ENCODE measurements at places on chromosomes 4 and X. TPM values are rescaled to one million over a fixed set of nuclear protein-coding genes. Genes with fewer than 3 reads are reported as not detected.
A peak's percentile ranks its signal among the peaks of the same experiment; 100 is the strongest.

BMP3 gene
- total RNA-seq, result 0.04 TPM

VCX gene
- total RNA-seq, result not detected

ARL9 gene
- not detected for total RNA-seq

HTR2C gene
- total RNA-seq, result not detected

NLGN3 gene
- total RNA-seq, result 0.67 TPM

GPRASP3 gene
- total RNA-seq, result 1.3 TPM

TMPRSS11B gene
- total RNA-seq, result not detected

H2AZ1 gene
- 122 TPM for total RNA-seq

OPRPN gene
- total RNA-seq, result not detected

NAA11 gene
- total RNA-seq, result not detected

RNF212 gene
- total RNA-seq, result 2.4 TPM

HTN1 gene
- not detected for total RNA-seq

- no peak for DNase-seq
Measured at GRCh38 chrX:17735406-17735805, 1.9 kb upstream of the SCML1 start.

DNA sequence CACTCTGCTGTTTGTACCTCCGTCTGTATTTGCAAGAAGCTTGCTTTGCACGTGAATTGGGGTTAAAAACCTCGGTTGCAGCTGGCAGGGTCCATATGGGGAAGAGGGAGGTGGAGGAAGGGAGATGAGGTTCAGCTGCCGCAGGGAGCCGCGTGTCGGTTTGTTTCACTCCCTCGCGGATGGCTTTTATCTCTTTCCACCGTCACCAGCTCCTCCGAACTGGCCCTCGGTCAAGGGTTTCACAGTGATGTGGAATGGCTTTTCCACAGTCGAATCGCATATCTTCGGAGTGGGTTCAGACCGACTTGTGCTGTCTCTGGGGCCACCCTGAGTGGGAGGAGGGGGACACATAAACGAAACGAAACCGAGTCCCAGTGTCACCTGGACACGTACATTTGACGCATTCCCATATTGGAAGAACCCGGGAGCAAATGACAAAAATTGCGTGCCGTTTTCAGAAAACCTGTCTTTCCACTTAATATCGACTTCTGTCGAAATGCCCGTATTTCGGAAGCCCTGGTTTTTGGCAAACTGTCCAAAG, 929 bp downstream of the ZBTB33 start:
- no peak for DNase-seq

DNA sequence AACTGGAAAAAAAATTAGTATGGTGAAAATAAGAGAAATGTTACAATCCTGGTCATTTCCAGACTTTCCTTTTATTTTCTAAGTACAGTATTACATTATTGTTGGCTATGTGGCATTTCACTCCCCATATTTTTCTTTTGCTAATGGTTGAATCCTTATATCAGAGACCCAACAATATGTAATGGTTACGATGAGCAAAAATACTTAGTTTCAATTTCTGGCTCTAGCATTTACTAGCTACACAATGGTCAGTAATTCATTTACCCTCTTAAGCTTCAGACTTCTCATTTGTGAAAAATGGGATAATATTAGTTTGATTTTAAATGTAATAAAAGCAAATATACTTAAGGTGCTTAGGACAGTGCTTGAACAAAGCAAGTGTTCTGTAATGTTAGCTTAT, 942.9 kb upstream of the PABPC4L start:
- no peak for DNase-seq

DNA sequence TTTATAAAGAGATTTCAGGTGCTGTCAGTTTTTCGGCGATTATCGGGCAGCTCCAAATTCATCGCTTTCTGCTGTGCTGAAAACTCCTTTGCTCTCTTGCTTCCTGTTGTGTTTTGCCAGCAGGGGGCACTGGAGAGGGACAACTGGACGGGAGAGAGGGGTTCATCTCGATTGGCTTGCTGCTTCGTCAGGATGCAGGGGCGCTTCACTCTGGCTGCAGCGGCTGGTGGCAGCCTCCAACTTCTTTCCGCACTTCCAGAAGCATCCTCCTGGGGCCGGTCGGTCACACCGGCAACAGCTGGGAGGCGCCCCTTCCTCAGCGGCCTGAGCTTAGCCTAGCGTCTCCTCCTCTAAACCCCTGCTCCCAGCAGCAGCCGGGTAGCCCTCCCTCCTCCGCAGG, 29.5 kb downstream of the MSL3 start:
- DNase-seq, result peak; percentile 46

GRCh38 chr4:123102897-123103471, 180.6 kb upstream of the NUDT6 start:
- no peak for DNase-seq

DNA sequence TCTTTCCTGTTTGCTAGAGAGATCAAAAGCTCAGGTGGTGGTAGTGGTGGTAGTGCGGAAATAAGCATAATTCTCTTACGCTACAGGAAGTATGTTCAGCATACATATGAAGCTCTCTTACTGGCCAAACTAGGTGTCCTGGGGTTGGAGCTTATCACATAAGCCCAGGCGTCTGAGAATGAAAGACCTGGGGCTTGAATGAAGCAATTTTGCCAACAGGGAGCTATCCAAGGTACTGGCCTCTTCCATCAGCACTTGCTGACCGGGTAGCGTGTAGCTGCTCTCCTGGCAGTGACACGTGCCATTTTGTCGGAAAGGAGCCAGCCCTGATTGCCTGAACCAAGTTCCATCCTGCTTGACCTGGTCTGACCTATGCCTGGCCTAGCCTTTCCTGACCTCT, 65.9 kb upstream of the HPF1 start:
- no peak for DNase-seq

DNA sequence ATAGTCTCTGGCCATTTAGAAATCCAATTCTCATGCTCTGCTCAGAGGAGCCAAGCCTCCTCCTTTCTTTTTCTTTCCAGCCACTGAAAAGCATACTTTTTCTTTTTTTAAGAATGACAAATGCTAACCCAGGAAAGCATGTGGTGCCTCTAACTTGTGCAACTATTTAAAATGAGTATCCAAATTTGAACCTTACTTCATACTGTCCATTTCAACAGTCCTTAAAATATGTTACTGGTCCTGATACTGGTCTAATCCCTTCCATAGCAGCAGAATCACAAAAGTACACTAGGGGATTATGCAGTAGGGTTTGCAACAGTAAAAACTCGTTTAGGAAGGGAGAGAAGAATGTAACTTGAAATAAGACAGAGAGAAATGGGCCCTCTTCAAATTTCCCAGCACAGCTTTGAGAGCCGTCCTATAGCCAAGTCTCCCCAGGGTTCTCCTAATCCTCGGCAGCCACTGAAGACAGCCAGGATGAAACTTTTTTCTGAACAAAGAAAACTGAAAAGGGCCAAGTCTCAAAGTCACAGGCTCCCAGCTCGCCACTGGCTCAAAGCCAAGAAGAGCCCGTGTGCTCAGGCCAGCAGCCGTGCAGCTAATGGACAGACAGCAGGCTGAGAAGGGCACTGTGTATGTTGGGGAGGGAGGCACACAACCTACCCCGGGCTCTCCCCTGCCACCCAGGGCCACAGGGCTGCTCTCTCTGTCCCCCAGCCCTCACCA, 39.5 kb downstream of the GPC4 start:
- DNase-seq, result no peak

- no peak for DNase-seq
Measured at GRCh38 chr4:2673157-2673556, 83.0 kb downstream of the TNIP2 start.

GRCh38 chr4:140211161-140211560, 57.2 kb upstream of the MAML3 start:
- DNase-seq, result no peak

- no peak for DNase-seq
Measured at GRCh38 chr4:142314686-142315085, 531.4 kb downstream of the INPP4B start.

GRCh38 chrX:131827935-131828334, 195.2 kb upstream of the STK26 start:
- no peak for DNase-seq

GRCh38 chrX:122445466-122445865, 738.6 kb upstream of the GRIA3 start:
- no peak for DNase-seq

GRCh38 chr4:178322524-178323183, 880.4 kb upstream of the AGA start:
- no peak for DNase-seq

- DNase-seq, result no peak
Measured at GRCh38 chr4:34720571-34720970, 1523.7 kb downstream of the ARAP2 start.

- no peak for DNase-seq
Measured at GRCh38 chrX:15683193-15683592, 18.6 kb upstream of the CLTRN start.

GRCh38 chrX:29870608-29871007, 344.8 kb upstream of the MAGEB2 start:
- DNase-seq, result no peak

DNA sequence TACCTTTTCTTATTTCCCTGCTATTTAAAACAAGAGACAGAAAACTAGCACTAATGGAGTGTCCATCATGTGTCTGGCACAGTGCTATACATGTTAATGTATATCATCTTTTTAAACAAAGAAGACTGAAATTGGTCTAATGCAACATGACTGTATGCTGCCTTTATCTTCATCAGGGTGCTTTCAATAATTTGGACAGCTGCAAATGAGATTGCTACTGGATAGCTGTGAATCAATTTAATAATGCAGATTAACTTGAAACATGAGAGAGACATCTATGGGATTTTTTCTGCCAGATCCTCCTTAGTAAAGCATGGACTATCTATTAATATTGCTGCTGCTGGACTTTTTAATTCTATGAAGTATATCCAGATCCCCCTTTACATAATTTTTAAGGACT, 255.3 kb upstream of the ATOH1 start:
- no peak for DNase-seq

GRCh38 chrX:73400136-73400748, 46.6 kb upstream of the CDX4 start:
- no peak for DNase-seq

DNA sequence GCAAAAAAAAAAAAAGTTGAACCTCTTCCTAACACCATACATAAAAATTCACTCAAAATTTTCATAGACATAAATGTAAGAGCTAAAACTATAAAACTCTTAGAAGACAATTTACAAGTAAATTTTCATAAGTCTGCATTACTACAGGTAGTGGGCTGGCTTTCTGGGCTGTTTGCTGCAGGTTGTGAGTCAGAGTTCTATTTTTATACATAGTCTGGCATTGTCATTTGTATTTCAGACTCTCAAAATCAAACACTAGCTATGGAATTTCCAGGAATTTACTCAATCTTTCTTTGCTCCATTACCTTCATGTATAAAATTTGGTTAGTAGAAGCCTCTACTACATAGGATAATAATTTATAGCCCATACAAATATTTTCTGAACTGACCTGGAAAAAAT, 227.2 kb downstream of the COX18 start:
- no peak for DNase-seq

DNA sequence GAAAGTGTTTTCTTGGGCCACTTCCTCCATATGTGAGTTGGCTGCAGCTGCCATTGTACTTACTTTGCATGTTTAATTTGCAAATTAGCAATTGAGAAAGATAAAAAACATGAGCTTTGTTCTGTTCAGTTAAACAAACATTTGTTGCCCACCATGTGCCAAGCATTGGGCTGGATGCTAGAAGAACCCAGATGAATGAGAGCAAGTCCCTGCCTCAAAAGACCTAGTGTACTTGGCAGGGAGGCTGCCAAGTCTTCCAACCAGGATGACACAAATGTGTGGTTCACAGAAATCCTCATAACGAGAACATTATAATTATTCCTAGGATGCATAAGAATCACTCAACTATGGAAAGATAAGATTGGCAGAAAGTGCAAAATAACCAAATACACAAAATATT, 66.7 kb downstream of the GPM6A start:
- DNase-seq, result no peak

DNA sequence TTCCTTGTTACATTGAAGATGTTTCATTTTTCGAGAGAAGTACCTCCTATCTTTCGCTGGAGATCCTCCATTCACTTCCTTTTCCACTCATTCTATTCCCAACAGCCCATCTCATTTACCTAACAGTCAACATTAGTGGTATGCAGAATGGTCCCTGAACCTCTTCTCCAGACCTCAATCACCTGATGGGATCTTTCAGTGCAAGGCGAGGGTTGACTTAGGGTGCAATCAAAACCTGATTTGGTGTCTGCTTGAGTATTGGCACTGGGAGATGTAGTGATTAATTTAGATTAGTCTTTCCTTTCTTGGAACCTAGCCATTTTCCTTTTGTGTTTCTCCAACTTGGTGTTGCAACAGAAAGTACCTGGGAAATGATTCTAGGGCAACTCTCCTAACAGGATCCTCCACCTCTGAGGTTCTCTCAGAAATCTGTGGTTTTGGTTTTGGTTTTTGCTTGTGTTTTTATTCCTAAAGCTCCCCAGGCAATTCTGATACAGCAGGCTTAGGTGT, 18.4 kb downstream of the DDX3X start:
- no peak for DNase-seq

GRCh38 chrX:17878028-17878670, 17.1 kb upstream of the RAI2 start:
- DNase-seq, result no peak

GRCh38 chr4:53365121-53365485, 758 bp downstream of the SCFD2 start:
- no peak for DNase-seq

DNA sequence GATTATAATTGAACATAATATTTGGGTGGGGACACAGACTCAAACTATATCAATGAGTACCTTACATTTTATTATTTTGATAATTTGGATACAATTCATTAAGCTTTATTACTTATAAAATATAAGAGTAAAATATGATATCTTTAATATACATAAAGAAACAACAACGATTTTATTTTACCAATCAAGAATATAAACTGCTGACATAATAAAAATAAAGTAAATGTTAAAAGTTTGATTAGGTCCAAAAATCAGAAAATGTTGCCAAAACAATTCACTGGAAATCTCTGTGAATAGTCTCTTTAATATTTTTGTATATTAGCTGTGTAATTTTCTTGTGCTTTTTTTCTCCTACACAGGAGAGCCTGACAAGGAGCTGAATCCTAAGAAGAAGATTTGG, 21.4 kb downstream of the GIMD1 start:
- no peak for DNase-seq

GRCh38 chr4:30725562-30725961, 5.4 kb downstream of the PCDH7 start:
- DNase-seq, result no peak

DNA sequence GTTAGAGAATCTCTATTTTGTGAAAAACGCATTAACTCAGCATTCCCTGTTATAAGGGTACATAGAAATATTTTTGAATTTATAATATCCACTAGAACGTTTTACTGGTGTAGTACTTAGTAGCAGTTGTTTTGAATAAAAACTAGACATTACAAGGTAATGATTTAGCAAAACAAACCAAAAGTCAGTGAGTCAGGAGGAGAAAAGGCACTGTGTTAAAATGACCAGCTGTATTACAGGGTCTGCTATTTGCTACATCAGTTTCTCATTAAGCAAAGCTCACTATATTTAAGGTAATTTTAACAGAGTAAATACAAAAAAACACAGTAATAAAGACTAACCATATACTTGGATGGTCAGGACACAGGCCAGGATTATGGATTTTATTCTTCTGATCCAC, 152.8 kb downstream of the RASL11B start:
- no peak for DNase-seq

GRCh38 chrX:154791939-154792338, 13.3 kb downstream of the MPP1 start:
- DNase-seq, result no peak

Data from activated B cell treated with CpG ODN at 0.5 μM for 24 hours (primary cell).